Esophagus squamous epithelium (tissue), 5 donors: ENCODE measurements at places on chromosomes 2 and 18. TPM values are rescaled to one million over a fixed set of nuclear protein-coding genes. Genes with fewer than 3 reads are reported as not detected.
A peak's percentile ranks its signal among the peaks of the same experiment; 100 is the strongest.

DNA sequence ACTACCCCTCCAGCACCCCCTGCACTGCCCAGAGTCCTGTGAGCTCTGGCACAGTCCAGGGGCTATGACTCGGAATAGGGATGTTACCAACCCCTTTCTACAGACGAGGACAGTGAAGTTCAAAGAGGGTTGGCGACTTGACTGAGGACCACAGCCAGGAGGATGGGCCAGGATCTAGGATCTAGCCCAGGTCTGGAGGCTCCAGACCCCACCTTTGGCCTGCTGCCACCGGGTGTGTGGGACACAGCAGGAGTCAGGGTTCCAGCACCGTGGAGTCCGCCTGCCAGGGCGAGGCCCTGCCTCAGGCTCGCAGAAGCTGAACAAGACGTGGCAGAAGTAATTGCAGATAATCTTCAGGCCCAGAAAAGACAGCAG lies 37.9 kb upstream of the GPC1 start:
- no peak overlapping the region for H3K27ac ChIP-seq
- no peaks in the 10 kb centered on the region for H3K36me3 ChIP-seq
- H3K27me3 ChIP-seq = no peaks in the 10 kb centered on the region

- peaks cover 6% of the 10 kb centered on the region for H3K4me1 ChIP-seq
- no peak for DNase-seq
- H3K36me3 ChIP-seq = no peaks in the 10 kb centered on the region
- no peaks in the 10 kb centered on the region for H3K27me3 ChIP-seq
Observed at GRCh38 chr2:160039166-160039903, 23.1 kb downstream of the PLA2R1 start.

DNA sequence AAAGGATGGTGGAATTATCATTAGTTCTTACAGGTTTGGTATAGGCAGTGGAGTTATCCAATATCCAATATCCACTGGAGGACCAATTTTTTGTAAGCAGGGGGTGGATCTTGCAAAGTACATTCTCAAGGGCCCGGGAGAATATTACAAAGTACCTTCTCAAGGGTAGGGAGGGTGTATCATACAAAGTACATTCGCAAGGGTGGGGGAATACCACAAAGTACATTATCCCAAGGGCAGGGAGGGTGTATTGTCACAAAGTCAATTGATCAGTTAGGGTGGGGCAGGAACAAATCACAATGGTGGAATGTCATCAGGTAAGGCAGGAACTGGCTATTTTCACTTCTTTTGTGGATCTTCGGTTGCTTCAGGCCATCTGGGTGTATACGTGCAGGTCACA lies 55.3 kb upstream of the TMEM87B start:
- peaks cover 26% of the 10 kb centered on the region for H3K4me1 ChIP-seq
- H3K27ac ChIP-seq = no peak overlapping the region
- H3K27me3 ChIP-seq = no peaks in the 10 kb centered on the region
- DNase-seq = no peak
- H3K36me3 ChIP-seq = peaks cover 36% of the 10 kb centered on the region

- H3K4me3 ChIP-seq = no peak overlapping the region
- H3K4me1 ChIP-seq = peaks cover 3% of the 10 kb centered on the region
- no peak overlapping the region for H3K27ac ChIP-seq
- H3K36me3 ChIP-seq = no peaks in the 10 kb centered on the region
Observed at GRCh38 chr2:9914384-9915065, 37.0 kb upstream of the GRHL1 start.

DNA sequence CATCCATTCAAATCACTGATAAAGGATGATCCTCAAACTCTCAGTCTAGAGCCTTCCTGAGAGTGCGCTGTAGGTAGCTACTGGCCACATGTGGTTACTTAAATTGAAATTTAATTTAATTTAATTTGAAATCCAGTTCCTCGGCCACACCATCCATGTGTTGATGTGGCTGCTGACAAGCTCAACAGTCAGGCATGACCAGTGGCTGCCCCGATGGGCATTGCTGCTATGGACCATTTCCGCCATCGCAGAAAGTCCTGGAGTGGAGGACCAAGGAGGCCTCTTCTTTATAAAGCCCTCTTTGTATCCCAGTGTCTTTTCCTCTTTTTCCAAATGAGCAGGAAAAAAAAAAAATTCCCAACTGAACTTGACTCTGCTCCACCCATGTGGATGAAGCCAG lies 100.6 kb downstream of the HDAC4 start:
- DNase-seq = no peak
- H3K36me3 ChIP-seq = no peaks in the 10 kb centered on the region
- no peak overlapping the region for H3K4me3 ChIP-seq
- H3K27ac ChIP-seq = no peak overlapping the region

GRCh38 chr2:174395969-174396630 lies 570 bp downstream of the SCRN3 start:
- DNase-seq = no peak
- H3K4me1 ChIP-seq = peaks cover 18% of the 10 kb centered on the region
- no peaks in the 10 kb centered on the region for H3K36me3 ChIP-seq
- peak overlapping the region; percentile 85 for H3K4me3 ChIP-seq

DNA sequence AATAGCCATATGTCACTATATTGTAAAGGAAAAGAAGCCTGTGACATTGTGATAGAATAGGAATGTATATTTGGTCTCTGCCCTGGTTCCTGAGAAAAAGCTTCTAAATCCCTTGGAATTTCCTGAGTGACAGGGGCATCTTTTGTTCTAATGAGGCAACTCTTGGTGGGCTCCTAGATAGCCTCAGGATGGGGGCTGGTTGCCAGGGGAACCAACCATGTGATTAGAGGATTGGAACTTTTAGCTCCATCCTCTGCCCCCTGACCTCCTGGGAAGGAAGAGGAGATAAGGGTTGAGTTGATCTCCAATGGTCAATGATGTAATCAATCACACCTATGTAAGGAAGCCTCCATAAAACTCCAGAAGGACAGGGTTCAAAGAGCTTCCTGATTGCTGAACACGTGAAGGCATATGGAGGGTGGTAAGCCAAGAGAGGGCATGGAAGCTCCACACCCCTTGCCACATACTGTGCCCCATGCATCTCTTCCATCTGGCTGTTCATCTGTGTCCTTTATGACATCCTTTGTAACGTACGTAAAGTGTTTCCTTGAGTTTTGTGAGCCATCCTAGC lies 2.9 kb upstream of the ME2 start:
- no peaks in the 10 kb centered on the region for H3K27me3 ChIP-seq
- peaks cover 12% of the 10 kb centered on the region for H3K4me1 ChIP-seq
- no peak for DNase-seq

- no peak overlapping the region for H3K27ac ChIP-seq
- H3K4me3 ChIP-seq = no peak overlapping the region
- H3K27me3 ChIP-seq = no peaks in the 10 kb centered on the region
- no peak for DNase-seq
Observed at GRCh38 chr2:8315531-8316165, 366.2 kb upstream of the ID2 start.

- H3K27me3 ChIP-seq = no peaks in the 10 kb centered on the region
- no peak overlapping the region for H3K4me3 ChIP-seq
- no peaks in the 10 kb centered on the region for H3K4me1 ChIP-seq
- DNase-seq = no peak
- no peak overlapping the region for H3K27ac ChIP-seq
Observed at GRCh38 chr2:39728941-39729351, 50.1 kb downstream of the THUMPD2 start.

GRCh38 chr2:36355151-36355889 lies at the start of gene CRIM1:
TSS of gene CRIM1 (plus strand) at chr2:36355778. CDS start at chr2:36356293, 515 bp downstream.
- H3K27me3 ChIP-seq = no peaks in the 10 kb centered on the region
- no peaks in the 10 kb centered on the region for H3K36me3 ChIP-seq
- peak within 1 kb of the TSS; percentile 93 for H3K4me3 ChIP-seq
- DNase-seq = no peak
- peak within 1 kb of the TSS; percentile 83 for H3K27ac ChIP-seq
- H3K4me1 ChIP-seq = peaks cover 77% of the 10 kb centered on the region

DNA sequence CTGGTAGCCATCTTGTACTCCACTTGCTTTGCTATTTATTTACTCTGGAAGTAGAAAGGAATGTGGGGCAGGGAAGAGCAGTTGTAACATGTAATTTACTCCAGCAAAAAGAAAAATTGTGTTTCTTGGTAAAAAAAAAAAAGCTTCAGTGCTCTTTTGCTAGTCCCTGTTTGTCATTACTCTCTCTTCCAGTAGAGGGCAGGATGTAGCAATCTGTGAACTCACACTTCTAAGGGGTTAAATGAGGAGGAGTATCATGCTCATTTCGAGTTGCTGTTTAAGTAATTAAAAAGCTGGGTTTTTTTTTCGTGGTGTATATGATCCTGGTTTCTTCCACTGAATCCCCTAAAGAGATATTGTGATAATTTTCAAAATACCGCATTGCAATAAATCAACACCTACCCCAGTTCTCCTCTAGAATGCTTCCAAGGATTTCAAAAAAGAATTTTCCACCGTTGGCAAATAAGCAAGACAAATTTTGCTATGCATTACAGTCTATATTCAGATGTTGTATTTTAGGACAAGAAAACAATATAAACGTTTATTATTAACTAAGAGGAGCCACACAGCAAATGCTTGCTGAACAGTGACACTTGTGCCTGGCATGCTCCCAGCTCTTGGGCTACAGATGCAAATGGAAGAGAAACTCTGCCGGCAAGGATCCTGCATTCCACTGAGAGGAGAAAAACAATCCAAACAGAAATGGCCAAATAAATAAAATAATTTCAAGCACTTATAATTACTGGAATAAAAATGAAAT lies 261.6 kb downstream of the ASXL3 start:
- no peaks in the 10 kb centered on the region for H3K27me3 ChIP-seq
- H3K36me3 ChIP-seq = no peaks in the 10 kb centered on the region
- no peak overlapping the region for H3K27ac ChIP-seq
- no peak overlapping the region for H3K4me3 ChIP-seq

DNA sequence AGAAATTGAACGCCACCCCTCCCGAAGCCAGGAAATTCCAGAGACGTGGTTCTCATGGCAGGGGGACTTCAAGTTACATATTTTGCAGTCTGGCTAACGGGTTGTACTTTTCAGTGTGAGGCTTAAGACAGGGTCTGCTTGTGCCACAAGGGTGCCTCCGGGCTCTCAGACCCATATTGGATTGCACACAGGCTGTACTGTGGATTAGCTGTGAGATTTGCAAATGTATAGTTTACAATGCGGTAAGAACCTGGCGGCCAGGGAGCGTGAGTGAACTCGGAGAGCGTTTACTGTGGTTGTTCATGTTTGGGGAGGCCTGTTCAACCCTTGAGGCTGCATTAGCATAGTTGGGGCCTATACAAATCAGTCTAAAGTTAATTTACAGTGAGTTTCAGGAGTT lies 143.9 kb upstream of the SIX2 start:
- H3K27me3 ChIP-seq = no peaks in the 10 kb centered on the region
- DNase-seq = no peak
- no peak overlapping the region for H3K4me3 ChIP-seq
- no peaks in the 10 kb centered on the region for H3K36me3 ChIP-seq
- no peak overlapping the region for H3K27ac ChIP-seq

GRCh38 chr2:9278439-9278838 lies 71.8 kb downstream of the ASAP2 start:
- H3K4me3 ChIP-seq = no peak overlapping the region
- no peak overlapping the region for H3K27ac ChIP-seq
- peaks cover 15% of the 10 kb centered on the region for H3K4me1 ChIP-seq
- no peaks in the 10 kb centered on the region for H3K27me3 ChIP-seq

- DNase-seq = no peak
- no peaks in the 10 kb centered on the region for H3K27me3 ChIP-seq
- peaks cover 99% of the 10 kb centered on the region for H3K36me3 ChIP-seq
- no peaks in the 10 kb centered on the region for H3K4me1 ChIP-seq
- no peak overlapping the region for H3K27ac ChIP-seq
- H3K4me3 ChIP-seq = no peak overlapping the region
Observed at GRCh38 chr2:3453190-3453999, 65.9 kb downstream of the ADI1 start.

GRCh38 chr2:9753276-9753600 lies 90.0 kb upstream of the TAF1B start:
- H3K4me3 ChIP-seq = peak overlapping the region; percentile 40
- no peak for DNase-seq
- H3K27ac ChIP-seq = peak overlapping the region; percentile 98
- H3K36me3 ChIP-seq = no peaks in the 10 kb centered on the region

DNA sequence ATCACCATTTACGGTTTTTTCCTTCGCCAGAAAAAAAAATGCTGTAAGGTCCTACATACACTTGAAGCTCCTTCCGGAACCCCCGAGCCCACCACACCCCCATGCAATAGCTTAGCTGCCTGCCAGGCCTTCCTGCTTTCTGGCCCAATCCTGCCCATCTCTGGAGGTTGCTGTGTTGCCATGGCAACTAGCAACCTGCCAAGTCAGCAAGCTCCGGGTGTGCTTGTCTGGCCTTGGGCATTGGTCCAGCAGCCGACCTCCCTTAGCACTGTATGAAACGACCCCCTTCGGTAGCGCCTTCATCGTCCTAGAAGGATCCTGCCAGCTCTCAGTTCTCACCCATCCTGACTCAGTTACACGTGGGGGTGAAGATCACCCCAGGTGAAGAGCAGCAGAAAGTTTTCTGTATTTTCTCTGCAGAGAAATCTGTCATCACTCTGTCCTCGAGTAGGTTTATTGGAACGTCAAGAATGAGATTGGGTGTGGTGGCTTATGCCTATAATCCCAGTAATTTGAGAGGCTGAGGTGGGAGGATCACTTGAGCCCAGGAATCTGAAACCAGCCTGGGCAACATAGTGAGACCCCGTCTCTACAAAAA lies 47.4 kb upstream of the MTCL1 start:
- no peak overlapping the region for H3K27ac ChIP-seq
- H3K36me3 ChIP-seq = no peaks in the 10 kb centered on the region
- H3K4me3 ChIP-seq = no peak overlapping the region
- H3K4me1 ChIP-seq = no peaks in the 10 kb centered on the region

DNA sequence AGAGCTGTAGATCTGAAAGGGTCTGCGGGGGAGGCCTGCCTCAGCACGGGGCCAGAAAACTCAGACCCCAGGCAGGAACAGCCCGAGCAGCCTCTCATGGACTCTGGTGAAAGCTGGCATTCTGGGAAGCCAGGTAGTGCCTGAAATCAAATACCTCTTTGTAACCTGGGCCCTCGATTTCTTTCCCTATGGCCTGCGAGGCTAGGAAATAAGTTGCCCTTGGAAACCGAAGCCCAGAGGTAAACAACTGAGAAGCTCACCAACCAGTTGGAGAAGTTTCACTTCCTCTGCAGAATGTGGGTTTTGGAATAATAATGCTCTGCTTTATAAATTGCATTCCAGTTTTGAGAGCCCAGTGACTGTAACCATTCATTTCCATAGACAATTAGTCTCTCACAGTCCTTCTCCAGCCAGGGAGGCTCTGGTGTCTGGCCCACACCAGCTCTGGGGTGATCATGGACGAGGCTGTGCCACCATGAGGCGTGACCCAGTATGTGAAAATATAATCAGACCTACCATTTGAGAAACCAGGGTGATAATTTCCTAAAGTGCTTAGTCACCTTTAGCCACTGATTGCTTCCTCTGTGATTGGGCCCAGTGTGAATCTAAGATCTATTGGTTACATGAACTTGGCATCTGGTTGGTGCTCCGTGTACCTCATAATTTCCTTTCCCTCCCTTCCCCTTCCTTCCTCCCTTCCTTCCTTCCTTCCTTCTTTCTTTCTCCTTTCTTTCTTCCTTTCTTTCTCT lies 133.1 kb upstream of the PELI1 start:
- H3K27ac ChIP-seq = peak overlapping the region; percentile 74
- H3K4me3 ChIP-seq = no peak overlapping the region
- no peaks in the 10 kb centered on the region for H3K27me3 ChIP-seq
- no peak for DNase-seq

The HOXD13 gene
- not detected for total RNA-seq

The PSTPIP2 gene
- 18.7 TPM for total RNA-seq

The PIEZO2 gene
- 2.1 TPM for total RNA-seq

The IL1RL1 gene
- 10.9 TPM for total RNA-seq

The PROC gene
- total RNA-seq = 2.1 TPM

The ICOS gene
- 0.76 TPM for total RNA-seq
